HepG2 (cell line): ENCODE measurements at places on chromosomes 1 and 21.
A peak's percentile ranks its signal among the peaks of the same experiment; 100 is the strongest.

GRCh38 chr21:24298040-24298439 is 1309.2 kb downstream of the MRPL39 start:
- DNase-seq = no peak

DNA sequence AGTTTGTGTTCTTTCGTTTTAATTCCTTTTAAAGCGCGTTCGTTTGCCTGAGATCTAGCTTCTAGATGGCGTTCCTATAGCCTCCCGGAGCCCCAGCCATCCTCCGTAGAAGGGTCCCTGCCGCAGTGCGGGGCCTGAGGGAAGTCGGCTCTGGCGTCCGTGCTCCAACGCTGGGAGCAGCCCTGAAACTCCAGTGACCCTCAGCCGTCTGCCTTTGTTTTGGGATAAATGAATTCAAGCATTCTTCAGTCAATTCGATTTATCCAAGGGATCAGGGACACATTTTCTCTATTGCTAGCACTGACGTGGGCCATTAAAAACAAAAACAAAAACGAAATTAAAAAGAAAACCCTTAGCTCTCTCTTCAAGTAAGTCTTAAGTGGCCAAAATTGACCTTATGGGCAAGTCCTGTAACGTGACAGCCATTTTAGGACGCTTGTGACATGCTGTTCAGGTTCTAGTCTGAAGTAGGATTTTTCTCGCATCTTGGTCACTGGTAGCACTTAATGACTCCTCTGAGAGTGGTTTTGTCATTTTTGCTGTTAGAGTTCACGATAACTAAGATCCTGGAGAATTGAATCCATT is 742 bp upstream of the HSPA13 start:
- no peak for DNase-seq

- no peak for DNase-seq
These were observed 40.6 kb upstream of the DUSP10 start for GRCh38 chr1:221782477-221782876.

DNA sequence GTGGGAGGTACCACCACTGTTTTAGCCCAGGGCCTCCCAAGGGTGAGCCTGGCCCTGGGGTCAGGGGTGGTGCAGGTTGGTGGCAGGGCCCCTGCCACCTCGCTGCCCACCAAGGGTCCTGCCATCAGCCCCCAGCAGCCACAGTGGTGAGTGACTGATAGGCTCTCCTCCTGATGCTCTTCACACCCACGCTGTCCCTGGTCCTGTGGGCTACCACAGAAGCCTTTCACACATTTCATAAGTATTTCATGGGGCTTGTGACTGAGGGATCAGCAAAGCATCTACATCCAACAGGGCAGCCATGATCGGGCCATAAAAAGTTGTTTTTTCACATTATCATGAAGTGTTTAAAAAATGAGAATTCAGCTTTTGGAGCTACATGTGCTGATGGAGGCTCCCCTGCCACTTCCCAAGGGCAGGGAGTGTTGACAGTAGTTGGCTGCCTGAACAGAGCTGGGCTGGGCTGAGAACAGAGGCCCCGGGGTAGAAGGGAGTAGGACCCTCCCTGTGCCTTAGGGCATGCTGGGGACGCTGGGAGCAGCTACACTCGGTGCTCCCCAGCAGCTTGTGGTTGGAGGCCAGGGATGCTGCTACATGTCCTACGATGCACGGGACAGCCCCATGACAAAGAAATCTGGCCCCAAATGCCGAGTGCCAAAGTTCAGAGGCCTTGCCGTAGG is 73.1 kb upstream of the TMEM51 start:
- no peak for DNase-seq

DNA sequence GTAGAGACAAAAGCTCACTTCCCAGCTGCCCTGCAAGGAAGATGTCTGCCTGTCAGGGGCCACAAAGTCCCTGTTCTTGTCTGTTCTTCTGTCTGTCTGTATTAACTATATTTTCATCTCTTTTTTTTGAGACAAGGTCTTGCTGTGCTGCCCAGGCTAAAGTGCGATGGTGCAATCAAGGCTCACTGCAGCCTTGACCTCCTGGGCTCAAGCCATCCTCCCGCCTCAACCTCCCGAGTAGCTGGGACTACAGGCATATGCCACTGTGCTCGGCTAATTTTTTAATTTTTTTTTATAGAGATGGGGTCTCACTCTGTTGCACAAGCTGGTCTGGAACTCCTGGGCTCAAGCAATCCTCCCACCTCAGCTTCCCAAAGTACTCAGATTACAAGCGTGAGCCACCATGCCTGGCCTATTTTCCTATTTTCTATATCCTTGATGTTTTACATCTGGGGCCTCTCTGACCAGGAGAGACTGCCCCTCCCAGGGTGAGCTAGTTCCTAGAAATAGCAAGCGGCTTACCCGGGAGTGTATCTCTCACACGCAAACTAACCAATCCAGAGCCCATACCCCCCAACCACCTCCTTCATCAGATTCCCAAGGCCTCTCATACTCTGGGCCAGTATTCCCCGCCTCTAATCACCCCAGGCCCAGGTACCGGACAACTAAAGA is 5.4 kb upstream of the KLHDC7A start:
- DNase-seq = no peak

DNA sequence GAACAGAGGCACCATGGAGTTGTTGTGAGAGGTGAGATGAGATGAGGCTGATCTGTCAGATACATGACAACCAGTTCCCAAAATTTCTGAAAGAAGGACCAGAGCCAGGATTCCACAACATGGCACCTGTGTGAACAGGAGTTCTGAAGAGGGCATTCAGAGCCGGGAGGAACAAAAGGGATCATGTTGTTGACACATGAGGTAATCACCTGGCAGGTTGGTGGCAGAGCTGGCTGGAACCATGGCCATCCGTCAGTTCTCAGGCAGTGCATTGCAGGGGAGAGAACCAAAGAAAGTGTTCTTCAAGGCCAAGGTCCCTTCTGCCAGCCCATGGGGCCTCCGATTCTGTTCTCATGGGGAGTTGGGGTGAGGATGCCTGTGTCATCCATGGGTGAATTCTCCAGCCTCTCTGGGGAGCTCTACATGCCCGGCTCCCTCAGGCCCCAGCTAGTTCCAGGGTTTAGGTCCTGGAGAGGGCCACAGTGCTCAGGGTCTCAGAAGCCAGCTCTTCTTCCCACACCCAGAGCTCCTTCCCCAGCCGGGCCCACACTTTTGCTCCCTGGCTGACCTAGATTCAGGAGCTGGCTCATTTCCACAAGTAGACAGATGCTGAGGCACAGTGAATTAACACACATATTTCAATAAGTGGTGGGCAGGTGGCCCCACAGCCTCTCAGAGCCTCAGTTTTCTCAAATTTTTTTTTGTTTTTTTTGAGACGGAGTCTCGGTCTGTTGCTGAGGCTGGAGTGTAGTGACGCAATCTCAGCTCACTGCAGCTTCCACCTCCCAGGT is 49.1 kb upstream of the CTPS1 start:
- peak; percentile 45 for DNase-seq

DNA sequence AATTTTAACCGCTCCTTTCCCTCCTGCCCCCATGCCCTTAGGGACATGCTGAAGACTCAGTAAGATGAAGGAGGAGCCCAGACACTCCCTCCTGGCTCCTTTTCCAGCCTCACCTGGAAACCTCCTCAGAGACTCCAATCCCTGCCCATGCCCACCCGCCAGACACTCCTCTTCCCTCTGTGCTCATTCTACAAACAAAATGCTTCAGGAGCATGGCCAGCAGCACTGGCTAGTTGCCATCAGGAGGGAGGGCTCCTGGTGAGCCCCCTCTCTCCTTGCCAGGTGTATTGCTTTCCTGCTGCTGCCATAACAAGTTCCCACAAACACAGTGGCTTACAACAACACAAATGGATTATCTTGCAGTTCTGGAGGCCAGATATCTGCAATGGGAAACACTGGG is 126.1 kb downstream of the PSMG1 start:
- DNase-seq = no peak

DNA sequence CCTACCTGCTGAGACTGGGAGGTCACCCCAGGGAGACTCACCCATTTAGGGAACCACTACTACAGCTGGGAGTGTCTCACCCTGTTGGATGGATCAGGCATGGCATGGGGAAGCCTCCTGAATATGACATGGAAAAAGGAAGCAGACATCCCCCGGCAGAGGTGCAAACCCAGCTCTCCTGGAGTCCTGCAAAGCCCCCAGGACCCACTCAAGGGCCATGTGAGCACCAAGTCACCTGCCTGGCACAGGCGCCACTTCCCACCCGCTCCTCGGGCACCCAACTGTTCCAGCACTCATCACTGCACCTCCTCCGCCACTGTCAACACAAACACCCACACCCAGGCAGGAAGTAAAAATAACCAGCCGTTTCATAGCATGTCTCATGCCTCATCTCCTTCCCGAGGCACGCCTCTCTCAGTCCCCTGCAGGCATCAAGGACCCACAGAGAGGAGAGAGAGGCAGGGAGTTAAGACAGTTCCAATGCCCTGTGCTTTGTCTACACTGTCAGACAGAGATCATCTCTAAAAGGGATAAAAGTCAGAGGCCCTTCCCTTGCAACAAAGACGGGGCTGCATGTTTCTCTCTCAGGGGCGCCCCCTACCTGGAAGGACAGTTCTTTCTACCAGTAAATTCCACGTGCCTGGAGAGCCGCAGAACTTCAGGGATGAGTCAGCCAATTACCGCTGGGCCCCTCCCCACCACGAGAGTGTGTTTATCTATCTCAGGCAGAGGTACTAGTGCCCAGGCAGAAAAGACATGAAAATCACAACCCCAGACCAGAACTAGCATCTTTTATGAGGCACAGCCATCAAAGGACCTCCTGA is 150.1 kb upstream of the SOD1 start:
- DNase-seq = peak; percentile 18

DNA sequence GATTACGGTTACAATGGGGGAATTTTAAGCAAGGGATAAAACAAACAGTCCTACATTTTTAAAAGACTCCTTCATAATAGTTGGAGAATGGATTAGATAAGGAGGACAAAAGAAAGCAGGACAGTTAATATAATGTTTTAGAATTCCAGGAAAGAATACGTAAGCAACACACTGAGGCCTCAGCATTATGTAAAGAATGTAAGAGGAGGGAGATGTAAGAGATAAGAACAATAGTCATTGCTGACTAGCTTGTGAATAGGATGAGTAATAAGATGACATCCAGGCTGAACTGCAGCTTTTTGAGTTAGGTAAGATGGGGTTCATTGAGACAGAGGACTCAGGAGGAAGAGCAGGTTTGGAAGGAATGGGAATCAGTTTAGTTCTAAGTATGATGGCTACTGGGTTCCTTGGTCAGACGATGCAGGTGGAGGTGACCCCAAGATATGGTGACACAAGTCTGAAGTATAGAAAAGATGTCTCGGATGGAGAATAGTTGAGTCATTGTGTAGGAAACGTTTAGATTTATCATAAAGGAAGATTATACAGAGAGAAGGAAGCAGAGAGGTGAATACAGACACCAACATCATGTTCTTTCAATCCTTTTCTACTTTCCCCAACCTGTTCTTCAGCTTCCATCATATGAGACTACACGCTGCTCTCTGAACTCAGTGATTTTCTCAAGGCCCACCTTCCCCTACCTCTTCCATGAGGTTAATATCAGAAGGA is 372.8 kb downstream of the PTBP2 start:
- DNase-seq = no peak

DNA sequence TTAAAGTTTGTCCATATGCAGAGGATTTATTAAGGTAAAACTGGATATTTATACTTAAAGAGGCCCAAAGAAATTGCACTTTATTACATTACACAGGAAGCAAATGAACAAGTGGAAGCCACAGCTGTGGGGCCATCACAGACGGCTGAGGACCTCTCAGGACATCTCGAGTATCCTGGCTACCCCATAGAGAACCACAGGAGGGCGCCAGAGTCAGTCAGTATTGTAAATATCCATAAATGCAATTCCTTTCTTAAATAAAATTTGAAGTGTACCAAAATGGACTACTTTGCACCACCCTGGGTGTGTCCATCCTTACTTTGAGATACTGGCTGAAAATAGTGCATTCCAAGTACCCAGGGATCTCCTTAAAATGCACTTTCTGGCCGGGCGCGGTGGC is 257.2 kb downstream of the MRPL39 start:
- DNase-seq = no peak

DNA sequence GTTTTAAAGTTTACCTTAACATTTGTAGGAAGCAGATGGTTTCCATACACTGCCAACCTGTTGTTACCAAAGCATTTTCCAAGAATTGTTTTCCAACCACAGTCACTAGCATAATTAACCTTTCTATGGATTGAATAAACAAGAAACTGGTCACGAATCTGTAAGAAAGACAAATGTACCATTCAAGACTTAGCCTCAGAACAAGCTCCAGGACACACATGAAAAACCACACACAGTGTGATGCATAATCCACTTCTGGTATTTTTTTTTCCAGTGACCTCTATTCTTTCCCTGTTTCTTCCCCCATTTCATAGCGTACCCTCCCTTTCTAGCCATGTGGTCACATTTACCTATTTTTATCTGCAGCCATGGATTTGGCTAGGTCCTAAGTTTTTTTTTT is 29.6 kb upstream of the C1orf87 start:
- no peak for DNase-seq

GRCh38 chr21:41374867-41375533 is 13.2 kb downstream of the MX2 start:
- no peak for DNase-seq

DNA sequence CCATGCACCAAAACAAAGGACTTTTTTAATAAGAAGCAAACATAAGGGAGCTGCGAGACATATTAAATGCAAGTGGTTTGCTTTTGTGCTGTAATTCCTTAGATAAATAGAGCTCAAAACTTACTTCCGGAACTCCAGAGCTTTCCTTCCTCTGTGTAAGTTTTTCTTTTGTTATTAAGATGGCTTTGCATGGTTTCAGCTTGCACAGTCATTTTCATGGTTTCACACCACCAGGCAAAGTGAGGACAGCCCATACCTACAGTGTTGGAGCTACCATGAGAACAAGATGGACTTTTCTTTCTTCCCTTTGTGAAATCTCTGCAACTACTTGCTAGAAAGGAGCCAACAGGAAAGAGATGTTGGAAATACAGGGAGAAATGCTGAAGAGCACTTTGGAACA is 368.0 kb downstream of the SETD4 start:
- DNase-seq = no peak

DNA sequence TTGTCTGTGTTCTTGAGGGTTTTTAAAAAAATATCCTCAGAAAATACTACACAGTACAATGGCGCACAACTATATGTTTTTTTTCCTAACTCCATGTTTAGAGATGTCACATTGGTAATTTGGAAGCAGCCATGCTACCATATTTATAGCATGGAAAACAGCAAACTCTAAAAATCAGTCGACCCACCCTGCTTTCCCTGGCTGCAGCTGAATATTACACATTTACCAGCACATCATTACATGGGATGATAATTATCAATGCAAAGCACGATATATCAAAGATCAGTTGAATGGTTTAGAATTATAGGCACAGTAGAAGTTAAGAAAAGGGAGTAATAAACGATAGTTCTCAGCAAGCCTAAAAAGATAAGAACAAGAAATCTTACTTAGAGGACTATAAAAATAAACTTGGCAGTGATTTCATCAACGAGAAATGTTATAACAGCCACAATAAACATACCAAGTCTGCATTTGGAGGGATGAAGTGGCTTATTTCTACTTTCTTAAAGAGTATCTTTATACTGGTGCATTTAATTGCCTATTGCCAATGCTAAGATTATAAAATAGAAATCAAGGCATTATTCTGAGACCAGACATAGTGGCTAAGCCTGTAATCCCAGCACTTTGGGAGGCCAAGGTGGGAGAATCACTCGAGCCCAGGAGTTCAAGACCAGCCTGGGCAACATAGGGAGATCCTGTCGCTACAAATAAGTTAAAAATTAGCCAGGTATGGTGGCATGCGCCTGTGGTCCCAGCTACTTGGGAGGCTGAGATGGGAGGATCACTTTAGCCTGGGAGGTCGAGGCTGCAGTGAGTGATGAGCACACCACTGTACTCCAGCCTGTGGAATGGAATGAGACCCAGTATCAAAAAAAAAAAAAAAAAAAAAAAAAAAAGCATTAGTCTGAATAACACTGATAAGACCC is 43.4 kb downstream of the WDR64 start:
- DNase-seq = no peak

GRCh38 chr1:92442351-92442750 is 44.4 kb downstream of the GFI1 start:
- no peak for DNase-seq
